ENCODE measurements at places on chromosomes 5 and 9.

GRCh38 chr5:169728-170094 is 21.6 kb upstream of the LRRC14B start:
- no peak for DNase-seq

GRCh38 chr9:110969971-110970386 is 68.3 kb downstream of the LPAR1 start:
- no peak for DNase-seq

- no peak for DNase-seq
Observed at GRCh38 chr5:56123531-56124243, 109.4 kb downstream of the ANKRD55 start.

DNA sequence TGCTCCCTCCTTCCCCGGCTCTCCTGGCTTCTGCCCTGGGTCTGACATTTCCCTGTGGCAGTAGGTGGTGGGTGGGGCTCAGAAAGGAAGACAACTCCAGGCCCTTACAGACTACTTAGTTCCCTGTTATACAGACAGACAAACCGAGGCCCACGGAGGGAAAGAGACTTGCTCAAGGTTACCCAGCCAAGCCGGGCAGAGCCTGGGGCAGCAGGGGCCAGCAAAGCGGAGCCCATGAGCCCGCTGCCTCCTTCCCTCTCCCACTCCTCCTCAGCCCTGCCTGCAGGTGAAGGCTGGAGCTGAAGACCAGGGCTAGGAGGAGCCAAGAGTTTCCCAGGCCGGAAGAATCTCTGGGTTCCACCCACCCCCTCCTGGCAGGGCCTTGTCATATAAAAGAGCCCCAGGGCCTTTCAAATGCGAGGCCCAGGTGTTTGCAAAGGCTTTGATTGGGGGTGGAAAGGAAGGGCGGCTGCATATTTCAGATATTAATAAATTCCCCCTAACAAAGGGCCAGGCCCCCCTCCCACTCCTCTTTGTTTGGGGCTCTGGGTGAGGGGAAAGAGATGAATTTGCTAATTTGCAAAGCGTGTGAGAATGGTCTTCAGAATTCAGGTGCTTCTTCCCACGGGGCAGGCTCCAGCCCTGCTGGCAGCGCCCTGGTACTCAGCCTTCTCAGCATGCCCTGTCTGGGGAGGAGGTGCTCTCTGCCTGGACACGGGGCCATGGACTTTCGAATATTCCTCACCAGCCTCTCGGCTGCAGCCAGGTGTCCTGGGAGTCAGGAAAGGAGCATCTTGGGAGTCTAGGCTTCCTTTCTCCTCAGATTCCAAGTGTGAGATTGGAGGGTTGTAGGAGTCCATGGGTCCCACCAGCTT is 21.5 kb downstream of the SLC6A7 start:
- DNase-seq = no peak

DNA sequence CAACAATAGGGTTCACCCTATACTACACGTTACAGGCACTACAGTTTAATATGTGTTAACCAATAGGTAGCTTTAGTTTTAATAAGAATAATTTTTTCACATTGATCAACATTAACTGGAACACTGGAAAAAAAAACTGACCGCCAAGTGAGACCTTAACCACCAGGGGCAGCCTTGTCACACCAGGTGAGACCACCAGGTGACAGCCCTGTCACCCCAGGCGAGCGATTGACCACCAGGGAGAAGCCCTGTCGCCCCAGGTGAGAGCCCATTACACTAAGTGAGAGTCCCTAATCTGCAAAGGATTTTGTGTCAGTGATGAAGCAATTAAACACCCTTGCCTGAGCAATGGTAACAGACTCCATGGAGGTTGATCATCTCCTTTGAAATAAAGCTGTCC is 75.4 kb upstream of the SYK start:
- no peak for DNase-seq

- DNase-seq = no peak
Observed at GRCh38 chr9:133679466-133680061, 43.4 kb downstream of the DBH start.

GRCh38 chr5:29002481-29002880 is 1964.1 kb upstream of the CDH9 start:
- no peak for DNase-seq

DNA sequence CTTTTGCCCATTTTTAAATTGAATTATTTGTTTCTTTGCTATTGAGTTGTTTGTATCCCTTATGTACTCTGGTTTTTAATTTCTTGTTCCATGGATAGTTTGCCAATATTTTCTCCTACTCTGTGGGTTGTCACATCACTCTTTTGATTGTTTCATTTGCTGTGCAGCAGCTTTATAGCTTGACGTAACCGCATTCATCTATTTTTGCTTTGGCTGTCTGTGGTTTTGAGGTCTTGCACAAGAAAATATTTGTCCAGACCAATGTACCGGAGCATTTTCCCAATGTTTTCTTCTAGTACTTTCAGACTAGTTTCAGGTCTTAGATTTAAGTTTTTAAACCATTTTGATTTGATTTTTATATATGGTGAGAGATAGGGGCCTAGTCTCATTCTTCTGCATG is 36.2 kb upstream of the ZNF366 start:
- DNase-seq = no peak

GRCh38 chr5:82106207-82106606 is 134.4 kb downstream of the ATG10 start:
- DNase-seq = no peak

- no peak for DNase-seq
Observed at GRCh38 chr5:168529374-168530234, 499 bp downstream of the FBLL1 start.

- no peak for DNase-seq
Observed at GRCh38 chr5:107090506-107090905, 580.2 kb downstream of the EFNA5 start.

Data from activated T-cell treated with anti-CD3 and anti-CD28 coated beads for 1 hour (primary cell).